ENCODE measurements at places on chromosomes 12 and 14.

DNA sequence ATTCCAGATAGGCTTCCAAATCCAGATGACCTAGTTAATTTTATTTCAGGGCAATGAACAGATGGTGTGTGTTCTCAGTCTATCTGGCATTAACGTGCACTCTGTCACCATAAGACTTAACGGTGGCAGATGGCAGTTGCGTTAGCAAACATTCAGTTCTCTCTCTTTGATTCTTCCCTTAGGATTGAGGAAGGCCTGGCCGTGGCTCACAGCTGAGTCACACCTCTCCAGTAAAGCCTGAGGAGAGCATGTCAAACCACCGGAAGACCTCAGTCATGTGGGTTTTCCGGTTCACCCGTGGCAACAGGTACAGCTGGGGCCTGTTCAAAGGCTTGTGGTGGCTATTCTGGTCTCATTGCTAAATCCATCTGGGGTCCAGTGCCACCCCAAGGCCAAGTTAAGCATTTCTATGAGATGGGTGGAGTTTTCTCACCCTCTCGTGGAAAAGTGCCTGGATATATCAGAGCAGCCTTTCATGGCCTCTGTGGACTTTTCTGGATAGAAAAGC is 545.1 kb upstream of the ATP2B1 start:
- DNase-seq: peak; percentile 82

DNA sequence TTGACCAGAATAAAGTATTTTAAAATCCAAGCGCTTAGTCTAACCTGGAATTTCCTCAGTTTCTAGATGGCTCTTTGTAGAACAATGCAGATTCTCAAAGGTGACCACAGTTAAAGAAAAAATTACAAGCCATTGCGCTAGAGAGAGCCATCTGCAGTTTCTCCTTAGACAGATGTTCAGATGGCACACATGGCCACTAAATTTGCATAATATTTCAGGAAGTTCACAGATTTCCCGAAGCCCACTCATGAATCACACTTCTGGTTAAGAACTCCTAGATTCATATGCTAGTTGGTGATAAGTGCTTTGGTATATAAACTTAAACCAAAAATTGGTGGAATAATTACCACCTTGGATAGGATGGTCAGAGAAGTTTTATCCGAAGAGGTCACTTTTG is 749 bp downstream of the AKAP3 start:
- DNase-seq: peak; percentile 24

DNA sequence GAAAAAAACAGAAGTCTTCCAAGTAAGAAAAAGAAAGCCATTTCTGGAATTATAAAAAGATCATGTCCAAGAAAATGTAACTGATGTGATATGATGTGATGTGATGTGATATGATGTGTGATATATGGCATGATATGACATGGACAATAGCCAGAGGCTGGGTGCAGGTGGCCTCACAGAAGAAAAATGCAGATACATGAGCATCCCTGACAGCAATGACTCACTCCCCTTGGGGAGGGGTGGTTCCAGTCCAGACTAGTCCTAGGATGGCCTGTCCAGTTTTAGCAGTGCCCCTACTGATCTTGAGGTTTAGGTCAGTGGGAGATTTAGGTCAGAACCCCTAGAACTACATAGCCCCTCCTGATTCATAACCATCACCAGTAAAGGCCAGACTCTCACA is 3.5 kb upstream of the RHOJ start:
- DNase-seq: peak; percentile 5

- no peak for DNase-seq
Measured at GRCh38 chr12:11661491-11662089, 12.1 kb downstream of the ETV6 start.

GRCh38 chr14:24673059-24673458 is 39.1 kb upstream of the GZMB start:
- DNase-seq: no peak

DNA sequence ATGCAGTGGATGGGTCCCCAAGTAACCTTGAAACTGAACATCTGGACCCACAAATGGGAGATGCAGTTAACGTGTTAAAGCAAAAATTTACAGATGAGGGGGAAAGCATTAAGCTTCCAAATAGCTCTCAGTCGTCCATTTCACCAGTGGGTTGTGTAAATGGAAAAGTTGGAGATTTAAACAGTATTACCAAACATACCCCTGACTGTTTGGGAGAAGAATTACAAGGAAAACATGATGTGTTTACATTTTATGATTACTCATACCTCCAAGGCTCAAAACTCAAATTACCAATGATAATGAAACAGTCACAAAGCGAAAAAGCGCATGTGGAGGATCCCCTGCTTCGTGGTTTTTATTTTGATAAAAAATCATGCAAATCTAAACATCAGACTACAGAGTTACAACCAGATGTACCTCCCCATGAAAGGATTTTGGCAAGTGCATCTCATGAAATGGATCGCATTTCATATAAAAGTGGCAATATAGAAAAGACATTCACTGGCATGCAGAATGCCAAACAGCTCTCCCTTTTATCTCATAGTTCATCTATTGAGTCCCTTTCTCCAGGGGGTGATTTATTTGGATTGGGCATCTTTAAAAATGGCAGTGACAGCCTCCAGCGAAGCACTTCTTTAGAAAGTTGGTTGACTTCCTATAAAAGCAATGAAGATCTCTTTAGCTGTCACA is 116.6 kb upstream of the NPAS3 start:
- DNase-seq: no peak

GRCh38 chr12:1812650-1813302 is 7.6 kb upstream of the LRTM2 start:
- peak; percentile 39 for DNase-seq

DNA sequence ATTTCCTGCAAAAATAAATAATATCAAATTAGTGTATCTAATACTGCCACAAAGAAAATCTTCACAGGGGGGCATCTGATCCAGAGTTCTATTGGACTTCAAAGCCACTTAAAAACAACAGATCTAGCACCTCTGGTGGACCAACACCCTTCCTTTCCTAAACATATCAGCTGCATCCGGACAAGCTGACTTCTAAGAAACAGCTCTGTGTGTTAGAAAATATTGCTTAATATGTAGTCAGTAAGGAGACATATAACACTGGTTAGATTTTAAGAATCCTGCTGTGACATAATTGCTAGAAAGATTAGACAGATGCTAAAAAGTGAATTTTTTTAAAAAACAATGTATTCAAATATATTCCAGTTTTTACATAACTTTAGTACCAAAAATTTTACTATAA is 61.1 kb upstream of the PTPRB start:
- DNase-seq: no peak

GRCh38 chr14:77198561-77198960 is 17.0 kb downstream of the TMEM63C start:
- DNase-seq: no peak

DNA sequence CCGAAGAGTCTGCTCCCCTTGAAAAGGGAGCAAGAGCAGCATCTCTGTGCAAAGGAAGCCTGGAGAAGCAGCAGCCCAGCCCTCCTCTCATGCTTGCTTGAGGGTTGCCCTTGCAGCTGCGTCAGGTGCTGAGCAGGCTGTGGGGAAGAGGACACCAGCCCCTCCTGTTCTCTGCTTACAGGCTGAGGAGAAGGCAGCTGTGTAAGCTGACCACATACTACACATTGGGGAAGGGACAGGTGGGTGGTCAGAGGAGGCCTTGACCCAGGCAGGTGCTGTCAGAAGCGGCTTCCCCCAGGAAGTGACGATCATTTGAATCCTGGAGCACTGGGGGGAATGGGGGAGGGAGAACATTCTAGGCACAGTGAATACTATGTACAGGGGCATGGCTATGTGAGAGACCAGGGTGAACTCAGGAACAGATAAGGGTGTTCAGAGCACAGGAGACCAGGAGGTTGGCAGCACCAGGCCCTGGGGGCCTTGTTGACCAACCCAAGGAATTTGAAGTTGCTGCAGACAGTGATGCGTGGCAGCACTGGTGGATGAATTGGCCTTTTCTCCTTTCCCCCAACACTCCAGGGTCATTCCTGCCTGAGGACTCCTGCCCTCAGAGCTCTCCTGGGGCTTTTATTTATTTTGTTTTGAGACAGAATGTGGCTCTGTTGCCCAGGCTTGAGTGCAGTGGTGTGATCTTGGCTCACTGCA is 2.7 kb upstream of the KLC1 start:
- DNase-seq: no peak

- peak; percentile 60 for DNase-seq
Measured at GRCh38 chr14:21498540-21499526, 12.3 kb downstream of the METTL3 start.

Data from fibroblast of mammary gland (primary cell).